NCI-H1436 treated with DMSO at 0.1 percent for 48 hours (cell line): ENCODE measurements at places on chromosomes 5 and 9.

GRCh38 chr9:104872656-104873488 lies 55.1 kb downstream of the ABCA1 start:
- no peak for DNase-seq

DNA sequence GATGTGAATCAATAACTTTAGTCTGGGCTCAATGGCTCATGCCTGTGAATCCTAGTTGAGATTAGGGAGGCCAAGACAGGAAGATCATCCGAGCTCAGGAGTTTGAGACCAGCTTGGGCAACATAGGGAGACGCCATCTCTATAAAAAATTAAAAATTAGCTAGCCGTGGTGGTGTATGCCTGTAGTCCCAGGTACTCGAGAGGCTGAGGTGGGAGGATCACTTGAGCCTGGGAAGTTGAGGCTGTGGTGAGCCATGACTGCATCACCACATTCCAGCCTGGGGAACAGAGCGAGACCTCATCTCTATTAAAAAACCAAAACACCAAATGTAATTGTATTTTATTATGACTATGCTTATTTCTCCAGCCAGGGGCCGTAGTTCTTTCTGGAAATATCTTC lies 69.6 kb upstream of the NR5A1 start:
- no peak for DNase-seq

GRCh38 chr9:116027951-116028350 lies 125.6 kb upstream of the PAPPA start:
- DNase-seq, result no peak

GRCh38 chr9:123395276-123395688 lies 39.3 kb downstream of the CRB2 start:
- no peak for DNase-seq

DNA sequence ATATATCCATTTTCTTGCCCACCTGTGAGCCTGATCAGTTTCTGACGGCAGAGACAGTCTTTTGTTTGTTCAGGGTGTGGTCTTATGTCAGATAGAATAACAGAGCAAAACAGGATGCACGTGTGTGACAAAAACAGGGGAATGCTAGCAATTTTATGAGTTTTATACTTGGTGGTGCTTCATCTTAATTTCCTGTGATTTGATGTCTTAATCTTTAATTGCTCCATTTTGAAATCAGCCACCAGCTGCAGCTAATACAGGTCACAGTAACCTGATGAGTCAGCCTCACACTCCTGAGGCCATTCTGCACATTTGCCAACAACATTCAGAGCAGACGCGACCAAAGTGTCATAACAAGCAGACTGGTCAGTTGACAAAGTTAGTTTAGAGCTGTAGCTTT lies 42.3 kb upstream of the JMY start:
- DNase-seq, result no peak

DNA sequence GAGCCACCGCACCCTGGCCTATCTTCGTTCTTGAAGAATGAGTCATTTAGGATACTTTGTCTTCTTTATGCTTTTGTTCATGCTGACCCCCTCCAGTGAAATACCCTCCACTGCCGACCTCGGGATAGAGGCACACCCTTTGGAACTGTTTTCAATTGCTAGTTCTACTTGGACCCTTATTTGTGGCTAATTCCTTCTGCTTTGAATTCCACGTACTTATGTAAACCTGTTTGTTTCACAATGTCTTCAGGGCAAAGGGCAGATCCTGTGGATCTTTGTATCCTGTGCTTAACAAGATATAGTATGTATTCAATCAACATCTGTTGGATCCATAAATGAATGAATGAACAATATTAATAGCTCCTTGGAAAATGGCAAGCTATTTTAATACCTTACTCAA lies 19.6 kb upstream of the AOPEP start:
- DNase-seq, result no peak

GRCh38 chr5:134463991-134464760 lies 52.5 kb upstream of the CDKN2AIPNL start:
- no peak for DNase-seq

GRCh38 chr5:146321571-146321970 lies 17.1 kb upstream of the POU4F3 start:
- no peak for DNase-seq

DNA sequence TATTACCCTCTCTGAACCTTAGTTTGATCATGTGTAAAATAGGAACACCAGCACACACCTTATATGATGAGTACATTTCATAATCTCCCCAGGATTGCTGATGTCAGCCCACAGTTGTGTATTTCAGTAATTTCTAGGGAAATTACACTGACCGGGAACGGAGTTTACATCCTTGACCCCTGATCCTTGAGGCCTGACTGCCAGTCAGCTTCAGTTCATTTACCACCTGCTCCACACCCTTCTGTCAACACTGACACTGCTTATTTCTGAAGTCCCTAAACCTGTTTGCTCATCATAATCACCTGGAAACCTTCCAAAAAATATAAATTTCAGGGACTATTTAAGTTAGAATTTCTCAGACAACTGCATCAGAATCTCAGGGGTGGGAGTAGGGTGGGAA lies 55.3 kb downstream of the ZNF622 start:
- DNase-seq, result no peak

DNA sequence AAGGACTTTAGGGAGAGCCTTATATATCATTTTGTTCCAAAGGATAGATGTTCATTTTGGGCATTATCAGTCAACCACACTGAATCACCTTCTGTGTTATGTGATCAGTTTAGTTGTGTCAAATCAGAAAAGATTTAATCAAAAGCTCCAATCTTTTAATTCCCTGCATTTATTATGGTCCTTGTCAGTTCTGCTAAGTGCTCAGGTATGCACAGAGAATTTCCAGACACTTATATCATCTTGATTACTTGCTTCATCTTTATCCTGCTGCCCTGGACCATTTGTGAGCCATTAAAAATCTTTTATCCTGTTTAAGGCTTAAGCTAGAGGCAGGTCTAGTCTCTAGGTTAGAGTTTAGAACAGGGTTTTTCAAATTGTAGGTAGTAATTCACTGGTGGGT lies 179.1 kb downstream of the CWC27 start:
- no peak for DNase-seq

DNA sequence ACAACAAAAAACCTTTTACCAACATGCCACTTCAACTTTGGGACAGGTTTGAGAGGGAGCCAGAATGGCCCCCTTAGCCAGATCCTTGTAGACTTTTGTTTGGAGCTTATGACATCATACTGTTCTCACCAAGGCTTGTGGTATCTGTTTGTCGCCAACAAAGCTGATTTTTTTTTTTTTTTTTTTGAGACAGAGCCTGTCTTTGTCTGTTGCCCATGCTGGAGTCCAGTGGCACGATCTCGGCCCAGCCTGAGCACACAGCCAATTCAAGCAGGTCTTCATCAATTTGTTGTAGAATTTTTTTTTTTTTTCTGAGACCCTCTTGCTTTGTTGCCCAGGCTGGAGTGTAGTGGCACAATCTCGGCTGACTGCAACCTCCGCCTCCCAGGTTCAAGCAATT lies 26.4 kb upstream of the NTNG2 start:
- no peak for DNase-seq

DNA sequence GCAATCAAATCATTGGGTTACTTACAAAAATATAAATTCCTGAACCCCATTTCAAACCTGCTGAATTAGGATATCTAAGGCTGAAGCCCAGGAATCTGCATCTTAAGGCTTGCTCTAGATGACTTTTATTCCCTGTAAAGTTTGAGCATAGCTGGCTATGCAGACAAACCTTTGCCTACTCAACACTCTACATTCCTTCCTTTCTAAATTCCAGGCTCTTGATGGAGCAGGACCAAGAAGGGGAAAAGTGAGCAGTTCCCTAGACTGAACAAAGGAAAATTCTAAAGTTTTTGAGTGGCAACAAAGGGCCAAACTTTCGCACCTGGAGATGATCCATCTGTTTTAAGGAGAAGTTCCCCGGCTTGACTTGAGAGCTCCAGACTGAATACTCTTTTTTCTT lies 9.8 kb upstream of the ADRA1B start:
- no peak for DNase-seq

- DNase-seq, result no peak
These were observed 6.3 kb downstream of the IFNA21 start for GRCh38 chr9:21160178-21160577.

DNA sequence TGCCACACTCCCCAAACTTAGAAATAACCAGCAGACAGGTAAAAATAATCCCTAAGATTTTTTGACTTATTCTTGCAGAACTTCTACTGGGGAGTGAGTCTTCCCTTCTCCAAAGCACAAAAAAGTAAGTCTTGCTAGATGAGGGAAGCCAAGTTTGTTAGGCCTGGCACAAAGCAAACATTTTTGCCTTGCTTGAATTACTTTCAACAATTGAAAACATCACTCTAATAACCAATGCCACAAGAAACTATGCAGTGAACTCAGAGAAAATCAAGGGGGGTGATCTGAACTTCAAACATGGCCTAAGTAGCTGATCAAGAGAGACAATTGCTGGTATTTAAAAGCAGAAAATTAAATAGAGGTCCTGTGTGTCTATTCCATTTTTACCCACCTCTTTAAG lies 123.6 kb upstream of the SLC1A3 start:
- DNase-seq, result no peak

GRCh38 chr5:134846641-134846960 lies 833 bp downstream of the C5orf24 start:
- DNase-seq, result no peak

- no peak for DNase-seq
These were observed 252.1 kb downstream of the CRB2 start for GRCh38 chr9:123608104-123608503.

- DNase-seq, result no peak
These were observed 58.2 kb downstream of the PLK2 start for GRCh38 chr5:58401701-58402100.

DNA sequence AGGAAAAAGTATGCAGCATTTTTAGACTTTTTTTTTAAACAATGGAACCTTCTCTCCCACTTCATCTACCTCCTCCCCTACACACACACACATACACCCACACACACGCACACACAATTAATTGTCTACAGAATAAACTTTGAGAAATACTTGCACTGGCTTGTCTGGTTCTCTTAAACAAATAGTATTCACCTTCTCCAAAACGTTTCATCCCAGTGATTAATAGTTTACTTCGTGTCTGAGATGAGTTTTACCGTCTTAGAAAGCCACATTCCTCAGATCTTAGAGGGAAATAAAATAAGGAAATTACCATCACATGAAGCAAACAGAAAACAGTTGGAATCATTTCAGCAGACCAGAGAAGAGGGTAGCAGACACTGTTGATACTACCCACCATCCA lies 570.6 kb upstream of the CLINT1 start:
- DNase-seq, result no peak

DNA sequence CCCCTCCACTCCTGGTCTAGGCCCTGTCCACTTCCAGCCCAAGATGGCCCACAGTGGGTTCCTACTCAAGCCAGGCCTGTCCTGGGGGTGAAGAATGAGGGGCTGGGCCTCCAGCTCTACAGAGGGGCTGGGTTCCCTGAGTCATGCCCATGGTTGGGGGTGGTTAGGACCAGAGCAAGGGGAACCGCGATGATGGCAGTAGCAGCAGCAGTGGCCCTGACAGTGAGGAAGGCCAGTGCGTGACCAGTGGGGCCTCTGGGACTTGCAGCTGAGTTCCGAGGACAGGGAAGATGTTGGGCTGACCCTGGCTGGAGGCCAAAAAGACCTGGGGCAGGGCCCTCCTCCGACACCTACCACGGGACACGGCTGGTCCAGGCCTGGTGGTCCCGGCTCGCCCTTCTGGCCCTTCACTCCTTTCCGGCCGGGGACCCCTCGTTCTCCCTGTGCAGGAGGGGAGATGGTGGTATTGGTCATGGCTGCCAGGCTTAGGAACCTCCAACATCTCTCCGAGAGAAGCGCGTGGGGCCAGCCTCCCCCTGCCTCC lies 9.2 kb upstream of the PHYKPL start:
- DNase-seq, result no peak

DNA sequence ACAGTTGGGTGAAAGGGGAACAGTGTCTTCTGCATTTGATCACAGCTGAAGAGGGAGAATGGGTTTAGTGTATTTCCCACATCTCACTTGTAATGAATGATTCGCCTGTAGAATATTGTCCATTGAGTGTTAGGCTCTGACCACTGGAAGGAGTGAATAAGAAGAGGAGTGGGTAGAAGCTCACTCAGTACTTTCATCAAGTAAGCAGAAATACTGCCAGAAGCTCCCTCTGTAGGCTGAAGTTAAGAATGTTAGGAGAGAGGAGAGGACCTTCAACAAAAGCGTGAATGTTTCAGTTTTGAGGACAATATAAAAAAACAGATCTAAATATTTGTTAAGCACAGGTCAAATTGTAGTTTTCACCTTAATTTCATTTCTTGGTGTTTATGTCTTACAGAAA lies 27.5 kb downstream of the FSD1L start:
- DNase-seq, result no peak

DNA sequence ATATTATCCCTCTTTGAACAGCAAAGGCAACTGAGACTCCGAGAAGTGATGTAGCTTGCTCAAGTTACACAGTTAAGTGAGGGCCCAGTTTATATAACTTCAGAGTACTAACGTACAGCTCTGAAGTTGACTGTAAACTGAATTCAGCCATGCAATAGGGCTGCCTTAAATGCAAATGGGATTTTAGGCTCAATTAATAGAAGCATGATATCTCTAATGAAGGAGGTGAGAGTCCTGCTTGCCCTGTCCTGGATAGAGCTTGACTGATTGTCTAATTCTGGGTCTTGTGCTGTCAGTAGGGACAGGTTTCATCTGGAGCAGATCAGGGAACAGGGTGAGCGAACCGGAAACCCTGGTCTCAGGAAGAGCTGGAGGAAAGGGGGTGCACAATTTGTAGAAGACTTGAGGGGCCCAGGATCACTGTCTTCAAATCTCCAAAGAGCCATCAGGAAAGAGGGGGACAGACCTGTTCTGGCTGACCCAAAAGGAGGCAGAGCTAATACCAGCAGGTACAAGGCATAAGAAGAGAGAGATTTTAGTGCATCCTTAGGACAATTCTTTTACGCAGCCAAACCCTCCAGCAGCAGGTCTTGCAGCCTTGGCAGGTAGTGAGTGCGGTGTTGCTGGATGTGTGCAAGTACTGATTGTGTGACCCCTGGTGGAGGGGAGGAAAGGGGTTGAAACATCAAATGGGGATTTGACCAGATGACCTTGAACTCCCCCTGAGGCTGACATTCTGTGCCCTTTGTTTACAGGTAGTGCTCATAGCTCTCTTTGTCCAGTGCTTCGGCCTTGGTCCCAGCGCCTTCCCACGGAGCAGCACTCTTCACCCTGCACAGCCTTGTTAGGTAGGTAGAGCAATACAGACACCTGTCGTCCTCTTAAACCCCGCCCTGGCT lies 13.0 kb downstream of the GSN start:
- DNase-seq, result no peak

- DNase-seq, result no peak
These were observed 304.4 kb upstream of the SMC2 start for GRCh38 chr9:103789686-103790085.

DNA sequence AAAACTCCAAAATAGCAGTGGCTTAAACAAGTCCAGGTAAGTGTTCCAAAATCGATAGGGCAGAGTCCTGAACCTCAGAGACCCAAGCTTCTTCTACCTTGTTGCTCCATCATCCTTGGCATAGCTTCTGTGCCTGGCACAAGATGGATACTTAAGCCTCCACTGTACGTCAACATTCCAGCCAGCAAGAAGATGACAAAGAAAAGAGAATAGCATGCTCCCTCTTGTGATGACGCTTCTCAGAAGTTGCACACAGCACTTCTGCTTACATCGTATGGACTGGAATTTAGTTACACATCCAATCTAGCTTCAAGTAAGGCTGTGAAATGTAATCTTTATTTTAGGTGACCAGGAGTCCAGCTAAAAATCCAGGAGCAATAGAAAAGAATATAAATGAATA lies 227.4 kb downstream of the ESM1 start:
- DNase-seq, result no peak

- DNase-seq, result no peak
These were observed 137.4 kb downstream of the LPAR1 start for GRCh38 chr9:110900917-110901316.
